ENCODE measurements at places on chromosomes 6 and 20. TPM values are rescaled to one million over a fixed set of nuclear protein-coding genes. Genes with fewer than 3 reads are reported as not detected.

NFKBIE gene
- 4.0 TPM for total RNA-seq

FAM50B gene
- total RNA-seq, result 9.3 TPM

METTL24 gene
- 0.96 TPM for total RNA-seq

C20orf173 gene
- not detected for total RNA-seq

TPD52L1 gene
- 266 TPM for total RNA-seq

GPX5 gene
- not detected for total RNA-seq

ALDH8A1 gene
- total RNA-seq, result 1.5 TPM

TCF15 gene
- 0.44 TPM for total RNA-seq

GDAP1L1 gene
- not detected for total RNA-seq

ADAT2 gene
- total RNA-seq, result 6.9 TPM

LY6G5C gene
- 0.64 TPM for total RNA-seq

PEX3 gene
- total RNA-seq, result 20.0 TPM

TBC1D7 gene
- 10.6 TPM for total RNA-seq

GGTLC1 gene
- total RNA-seq, result not detected

SULF2 gene
- 62.5 TPM for total RNA-seq

SLC17A3 gene
- total RNA-seq, result not detected

CD2AP gene
- 21.3 TPM for total RNA-seq

WFDC10B gene
- total RNA-seq, result not detected

MAP7 gene
- 14.2 TPM for total RNA-seq

ZNF322 gene
- total RNA-seq, result 16.4 TPM

PLAGL2 gene
- total RNA-seq, result 2.9 TPM

TUBB2A gene
- total RNA-seq, result 43.6 TPM

CYP24A1 gene
- total RNA-seq, result 2.0 TPM

ZC2HC1B gene
- not detected for total RNA-seq

SIRPG gene
- total RNA-seq, result not detected

KCNQ2 gene
- total RNA-seq, result not detected

TBXT gene
- total RNA-seq, result not detected

PLCB1 gene
- total RNA-seq, result 30.5 TPM

PPIL6 gene
- total RNA-seq, result 2.6 TPM

PNLDC1 gene
- total RNA-seq, result 0.29 TPM

GNRH2 gene
- not detected for total RNA-seq

FABP7 gene
- total RNA-seq, result not detected

KCNK15 gene
- 5.0 TPM for total RNA-seq

FRK gene
- 5.9 TPM for total RNA-seq

ERMARD gene
- total RNA-seq, result 20.6 TPM

FAM217A gene
- total RNA-seq, result not detected

UBD gene
- total RNA-seq, result 2.9 TPM

CST1 gene
- total RNA-seq, result not detected

CST5 gene
- not detected for total RNA-seq

Data from breast epithelium (tissue), 4 donors.